Endodermal cell (in vitro differentiated cells): ENCODE measurements at places on chromosomes 2 and 18. TPM values are rescaled to one million over a fixed set of nuclear protein-coding genes. Genes with fewer than 3 reads are reported as not detected.

NAT8 gene
- not detected in 3 replicates for total RNA-seq

GRCh38 chr2:126059379-126059778 is 596.6 kb upstream of the GYPC start:
- peak; percentile 66 for DNase-seq

DNA sequence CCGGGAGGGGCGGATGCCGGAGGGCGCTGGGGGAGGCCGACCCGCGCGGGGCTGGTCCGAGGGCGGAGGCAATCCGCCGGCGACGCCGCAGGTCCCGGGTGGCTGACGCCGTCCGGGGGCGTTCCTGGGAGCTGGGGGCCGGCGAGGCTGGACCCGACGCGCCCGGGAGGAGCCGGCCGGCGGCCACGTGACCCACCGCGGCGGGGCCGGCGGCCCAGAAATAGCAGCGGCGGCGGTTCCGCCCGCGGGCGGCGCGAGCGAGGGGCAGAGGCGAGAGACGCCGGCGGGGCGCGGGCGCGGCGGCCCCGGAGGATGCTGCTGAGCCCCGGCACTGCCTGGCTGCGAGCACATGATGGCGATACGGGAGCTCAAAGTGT is at the start of gene RAB31:
Gene RAB31, plus strand, starts transcription at position 245 of the 377 bp plus-strand sequence. Its CDS starts 105 bp downstream, at position 350.
- DNase-seq = peak; percentile 84

DNA sequence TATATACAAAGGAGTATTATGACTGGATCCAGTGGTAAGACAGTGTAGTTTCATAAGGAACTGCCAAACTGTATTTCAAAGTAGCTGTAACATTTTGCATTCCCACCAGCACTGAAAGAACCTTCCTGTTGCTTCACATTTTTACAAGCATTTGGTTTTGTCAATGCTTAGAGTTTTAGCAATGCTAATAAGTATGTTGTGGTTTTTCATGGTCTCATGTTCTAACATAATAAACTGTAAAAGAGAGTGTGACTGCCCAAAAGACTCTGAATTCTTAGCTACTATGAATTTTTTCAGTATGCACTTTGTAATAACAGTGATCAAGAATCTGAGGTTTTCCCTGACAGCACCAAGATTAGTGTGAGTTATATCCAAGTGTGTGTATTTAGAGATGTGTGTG is 604.2 kb downstream of the XIRP2 start:
- no peak for DNase-seq

DNA sequence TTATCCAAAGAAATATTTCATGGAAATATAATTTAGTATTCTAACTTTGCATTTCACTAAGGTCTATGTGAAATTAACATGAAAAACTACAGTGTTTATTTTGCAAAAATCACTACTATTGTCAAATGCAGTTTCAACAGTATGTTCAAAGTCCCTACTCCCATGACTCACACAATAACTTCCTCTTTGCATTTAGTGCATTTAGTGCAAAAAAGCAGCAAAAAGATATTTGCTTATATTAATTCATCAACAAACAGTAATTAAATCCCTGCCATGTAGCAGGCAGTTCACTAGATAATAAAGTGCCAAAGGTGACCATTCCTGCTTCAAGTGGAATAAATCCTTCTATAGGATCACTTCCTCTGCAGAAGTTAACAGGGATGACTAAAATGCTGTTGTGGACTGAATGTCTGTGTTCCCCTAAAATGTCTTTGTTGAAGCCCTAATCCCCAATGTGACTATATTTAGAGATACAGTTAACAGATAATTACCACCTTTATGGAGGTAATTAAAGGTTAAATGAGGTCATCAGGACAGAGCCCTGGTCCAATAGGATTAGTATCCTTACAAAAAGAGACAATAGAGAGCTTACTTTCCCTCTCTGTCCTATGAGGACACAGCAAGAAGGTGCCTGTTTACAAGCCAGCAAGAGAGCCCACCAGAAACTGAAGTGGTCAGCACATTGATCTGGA is 61.7 kb downstream of the STK39 start:
- no peak for DNase-seq

CNDP1 gene
- total RNA-seq = 0.51 TPM in 1 of 2 replicates, not detected in the other

DNA sequence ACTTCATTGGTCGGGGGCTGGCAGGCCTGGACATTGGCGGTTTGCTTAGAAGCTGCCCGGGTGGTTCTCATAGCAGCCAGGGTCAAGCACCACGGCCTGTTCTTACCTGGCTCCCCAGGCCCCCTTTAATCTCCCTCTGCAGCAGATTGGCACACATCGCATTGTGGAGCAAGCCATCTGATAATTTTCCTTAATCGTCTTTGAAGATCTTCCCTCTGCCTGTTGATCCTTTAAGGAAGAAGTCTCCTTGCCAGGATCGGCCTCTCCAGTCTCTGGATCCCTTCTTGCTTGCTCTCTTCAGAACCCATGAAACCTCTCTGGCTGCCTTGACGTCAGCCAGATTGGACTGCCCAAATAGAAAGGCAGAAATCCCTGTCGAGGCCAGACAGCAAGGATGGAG is 75.8 kb downstream of the NEDD4L start:
- DNase-seq = no peak

PARD6G gene
- total RNA-seq = 12.1 and 15.4 TPM in 2 replicates

KLHL14 gene
- 0.84 to 4.7 TPM (median 4.2 TPM) in 3 replicates for total RNA-seq

SCN1A gene
- total RNA-seq = not detected in 3 replicates

- DNase-seq = no peak
Observed at GRCh38 chr2:70420740-70421139, 118.9 kb upstream of the FAM136A start.

DNA sequence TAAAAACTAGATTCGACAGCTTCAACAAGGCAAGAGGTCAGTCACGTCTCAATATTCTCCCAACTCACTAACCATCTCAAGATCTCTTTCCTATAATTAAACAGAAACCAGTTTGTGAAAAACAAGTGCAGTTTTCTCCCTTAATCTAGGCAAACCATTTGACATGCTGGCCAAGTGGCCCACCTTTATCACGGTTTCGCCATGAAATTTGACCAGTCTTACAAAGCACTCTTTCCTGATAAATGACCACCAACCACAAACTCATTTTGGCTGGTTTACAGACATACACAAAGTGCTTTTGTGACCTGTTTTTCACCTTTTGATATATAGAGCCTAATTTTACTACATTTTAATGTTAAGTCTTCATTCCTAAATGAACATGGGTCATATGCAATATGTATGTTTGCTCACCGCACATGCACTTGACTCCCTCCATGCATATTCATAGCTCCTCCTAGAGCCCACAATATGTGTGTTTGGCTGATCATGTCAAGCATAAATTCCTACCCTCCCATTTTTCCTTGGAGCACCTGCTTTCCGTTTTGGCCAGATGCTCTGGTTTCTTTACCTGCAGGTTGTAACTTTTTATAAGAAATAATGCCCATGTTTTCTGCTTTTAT is 385.1 kb downstream of the RAD51AP2 start:
- DNase-seq = no peak

DNA sequence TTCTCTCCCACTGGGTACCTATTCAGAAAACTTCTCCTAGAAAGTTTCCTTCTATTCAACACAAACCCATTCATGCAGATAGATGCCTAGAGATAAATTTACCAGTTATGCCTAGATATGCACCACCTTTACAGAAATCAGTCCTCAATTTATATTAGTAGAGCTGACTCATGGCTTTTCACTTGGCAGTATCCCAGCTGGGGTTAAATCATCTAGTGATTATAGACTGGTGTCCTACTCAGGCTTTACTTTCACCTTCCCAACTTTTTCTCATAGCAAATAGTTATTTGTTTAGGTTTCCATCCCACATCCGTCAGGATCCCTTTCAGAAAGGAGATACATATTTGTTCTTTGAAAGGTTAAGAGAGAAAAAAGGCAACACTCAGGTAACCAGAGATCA is 124.5 kb downstream of the AQP4 start:
- DNase-seq = no peak

GRCh38 chr2:44759823-44760222 is 181.7 kb upstream of the SIX3 start:
- no peak for DNase-seq

MAP3K19 gene
- not detected in 3 replicates for total RNA-seq

DNA sequence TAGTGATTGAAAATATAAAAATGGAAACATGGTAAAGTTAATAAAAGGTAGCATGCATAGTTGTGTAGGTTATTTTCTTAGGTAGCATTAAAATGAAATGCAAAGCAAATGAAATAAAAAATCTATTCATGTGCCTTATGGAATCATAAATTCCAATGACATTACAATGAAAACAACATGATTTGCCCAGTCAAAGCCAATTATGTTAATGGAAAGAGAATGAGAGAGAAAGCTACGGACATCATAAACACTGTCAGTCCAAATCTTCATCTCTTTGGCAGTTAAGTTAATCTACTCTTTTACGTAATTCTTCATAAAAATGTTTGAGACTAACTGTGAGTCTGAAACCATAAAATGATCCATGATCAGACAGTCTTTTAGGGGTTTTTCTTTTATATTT is 636.7 kb upstream of the SYT4 start:
- no peak for DNase-seq

C2orf92 gene
- 12.5 to 24.0 TPM (median 17.0 TPM) in 3 replicates for total RNA-seq

DNA sequence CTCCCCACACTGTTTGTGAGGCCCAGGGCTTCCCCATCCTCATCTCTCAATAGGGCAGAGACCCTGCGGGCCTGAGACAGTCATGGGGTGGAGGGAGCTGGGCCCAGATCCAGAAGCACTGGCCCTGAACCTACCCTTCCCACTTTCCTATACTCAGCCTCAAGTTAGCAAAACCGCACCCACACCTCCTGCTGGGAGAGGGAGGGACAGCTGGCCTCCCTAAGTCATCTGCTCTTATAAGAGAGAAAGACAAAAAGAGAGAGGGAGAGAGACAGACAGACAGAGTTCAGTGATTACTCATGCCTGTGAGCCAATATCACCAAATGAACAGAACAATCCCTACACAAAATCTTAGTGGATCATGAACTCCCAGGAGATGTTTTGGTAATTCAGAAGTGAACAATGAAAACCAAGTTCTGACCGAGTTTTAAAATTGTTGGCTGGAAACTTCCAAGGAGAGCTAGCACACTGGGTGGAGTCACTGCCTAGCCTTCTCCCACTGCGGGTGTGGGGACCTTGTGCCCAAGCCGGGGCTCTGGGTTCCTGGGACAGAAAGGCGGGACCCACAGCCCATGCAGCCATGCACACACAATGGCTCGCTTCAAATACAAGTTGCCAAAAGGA is 130.5 kb downstream of the PXDN start:
- peak; percentile 85 for DNase-seq

- no peak for DNase-seq
Observed at GRCh38 chr2:83017366-83018090, 1441.6 kb downstream of the SUCLG1 start.

DNA sequence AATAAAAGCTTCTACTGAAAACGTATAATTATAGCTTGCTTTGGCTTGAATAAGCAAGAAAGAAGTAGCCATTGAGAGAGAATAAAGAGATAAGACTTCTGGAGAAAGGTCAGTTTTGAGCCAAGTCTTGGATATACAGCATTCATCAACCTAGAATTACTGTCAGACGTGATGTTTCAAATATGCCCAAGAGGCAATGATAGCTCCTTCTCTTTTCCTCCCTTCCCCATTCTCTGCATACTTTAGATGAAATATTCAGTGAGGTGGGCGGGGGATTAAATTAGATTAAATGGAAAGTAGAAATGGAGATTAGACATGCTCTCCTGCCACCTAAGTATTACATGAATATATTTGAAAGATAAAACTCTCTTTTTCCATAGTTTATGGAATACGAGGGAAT is 8.7 kb downstream of the ANTXR1 start:
- no peak for DNase-seq

GALNT3 gene
- 5.6 to 9.3 TPM (median 8.3 TPM) in 3 replicates for total RNA-seq

CTLA4 gene
- not detected in 2 replicates for total RNA-seq

GRCh38 chr2:38806733-38807059 is 28.7 kb downstream of the GEMIN6 start:
- no peak for DNase-seq

CRIM1 gene
- 26.7 and 27.8 TPM in 2 replicates for total RNA-seq

B3GNT7 gene
- 32.3 and 33.2 TPM in 2 replicates for total RNA-seq

DNA sequence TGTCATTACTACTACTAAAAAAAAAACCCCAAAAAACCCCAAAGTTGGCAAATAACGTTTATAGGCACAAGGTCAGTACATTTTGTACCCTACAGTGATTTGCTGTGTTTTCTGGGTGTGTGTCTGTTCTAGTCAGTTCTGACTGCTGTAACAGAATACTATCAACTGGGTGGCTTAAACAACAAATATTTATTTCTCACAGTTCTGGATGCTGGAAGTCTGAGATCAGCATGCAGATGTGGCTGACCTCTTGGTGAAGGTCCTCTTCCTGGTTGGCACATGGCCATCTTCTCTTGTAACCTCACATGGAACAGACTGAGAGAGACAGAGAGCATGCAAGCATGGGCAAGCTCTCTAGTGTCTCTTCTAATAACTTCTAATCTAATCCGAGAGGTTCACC is 103.1 kb downstream of the CERS6 start:
- no peak for DNase-seq
